CD4-positive, alpha-beta T cell treated with Interleukin-17A for 1 hour (primary cell): ENCODE measurements at places on chromosomes 4 and X.

- no peak for DNase-seq
Observed at GRCh38 chr4:117796677-117797076, 237.6 kb upstream of the NDST3 start.

GRCh38 chr4:2494992-2495391 is 26.1 kb downstream of the RNF4 start:
- no peak for DNase-seq

- peak; percentile 69 for DNase-seq
Observed at GRCh38 chrX:150362599-150363481, at the start of gene MAMLD1. Gene MAMLD1 (plus strand): TSS chrX:150363317. CDS start chrX:150445517, 82,200 bp downstream.

GRCh38 chr4:134089885-134090284 is 111.7 kb downstream of the PABPC4L start:
- no peak for DNase-seq

- DNase-seq = peak; percentile 32
Observed at GRCh38 chrX:13029887-13030771, 14.3 kb downstream of the FAM9C start.

DNA sequence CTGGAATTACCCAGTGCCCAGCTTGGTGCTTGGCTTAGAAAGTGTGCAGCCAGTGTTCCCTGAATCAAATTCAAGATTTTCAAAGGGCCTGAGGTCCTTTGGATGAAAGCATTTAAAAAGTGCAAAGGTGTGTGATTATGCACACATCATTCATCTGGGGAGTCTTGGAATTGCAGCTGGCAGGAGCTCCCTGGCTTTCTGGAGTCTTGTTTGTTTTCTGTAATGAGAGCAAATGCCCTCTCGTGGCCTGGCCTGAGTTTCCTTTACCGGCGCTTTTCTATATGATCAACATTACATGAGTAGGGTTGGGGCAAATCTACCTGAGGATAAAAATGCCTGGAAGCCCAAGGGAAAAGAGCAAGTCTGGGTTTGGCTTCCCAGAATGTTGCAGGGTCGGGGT is 24.6 kb upstream of the SORCS2 start:
- DNase-seq = no peak

- no peak for DNase-seq
Observed at GRCh38 chr4:114615435-114615834, 16.8 kb downstream of the UGT8 start.

- DNase-seq = no peak
Observed at GRCh38 chr4:189033801-189034347, 894.6 kb downstream of the TRIML1 start.

- no peak for DNase-seq
Observed at GRCh38 chrX:22818061-22818460, 181.7 kb upstream of the DDX53 start.

DNA sequence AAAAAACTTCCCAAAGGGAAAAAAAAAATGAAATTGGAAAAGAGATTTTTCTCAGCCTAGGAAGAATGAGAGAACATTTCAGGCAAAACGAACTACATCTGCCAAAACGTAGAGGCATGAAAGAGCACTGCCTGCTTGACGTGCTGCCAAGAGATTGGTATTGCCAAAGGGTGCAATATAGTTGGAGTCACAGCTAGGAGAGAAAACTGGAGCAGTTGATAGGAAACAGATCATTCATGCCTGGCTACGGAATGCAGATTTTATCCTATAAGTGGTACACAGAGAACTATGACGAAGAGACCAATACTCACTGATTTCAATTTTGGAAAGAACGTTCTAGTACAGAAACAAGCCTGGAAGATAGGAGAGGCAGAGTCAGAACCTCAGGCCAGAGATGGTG is 68.4 kb upstream of the IQCM start:
- no peak for DNase-seq

DNA sequence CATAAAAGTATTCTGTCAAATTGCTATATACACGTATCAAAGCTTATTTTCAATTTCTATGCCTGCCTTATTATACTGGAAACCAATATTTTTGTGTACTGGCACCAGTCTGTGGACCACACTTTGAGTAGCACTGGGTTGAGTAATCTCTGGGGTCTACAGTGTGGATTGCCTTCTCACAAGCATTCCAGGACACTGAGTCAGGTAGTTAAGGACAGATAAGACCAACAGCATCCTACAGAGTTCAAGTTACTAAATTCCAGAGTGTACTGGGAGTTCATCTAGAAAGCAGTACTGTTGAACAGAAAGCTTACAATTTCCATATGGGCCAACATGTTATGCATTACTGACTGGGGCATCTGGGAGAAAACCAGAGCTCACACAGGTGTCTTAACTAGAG is 61.8 kb downstream of the VMA21 start:
- DNase-seq = no peak

GRCh38 chrX:31092476-31092875 is 20.6 kb upstream of the FTHL17 start:
- no peak for DNase-seq

GRCh38 chr4:169175035-169175434 is 95.7 kb downstream of the SH3RF1 start:
- no peak for DNase-seq

GRCh38 chrX:45479196-45479834 is 278.6 kb upstream of the DIPK2B start:
- no peak for DNase-seq

DNA sequence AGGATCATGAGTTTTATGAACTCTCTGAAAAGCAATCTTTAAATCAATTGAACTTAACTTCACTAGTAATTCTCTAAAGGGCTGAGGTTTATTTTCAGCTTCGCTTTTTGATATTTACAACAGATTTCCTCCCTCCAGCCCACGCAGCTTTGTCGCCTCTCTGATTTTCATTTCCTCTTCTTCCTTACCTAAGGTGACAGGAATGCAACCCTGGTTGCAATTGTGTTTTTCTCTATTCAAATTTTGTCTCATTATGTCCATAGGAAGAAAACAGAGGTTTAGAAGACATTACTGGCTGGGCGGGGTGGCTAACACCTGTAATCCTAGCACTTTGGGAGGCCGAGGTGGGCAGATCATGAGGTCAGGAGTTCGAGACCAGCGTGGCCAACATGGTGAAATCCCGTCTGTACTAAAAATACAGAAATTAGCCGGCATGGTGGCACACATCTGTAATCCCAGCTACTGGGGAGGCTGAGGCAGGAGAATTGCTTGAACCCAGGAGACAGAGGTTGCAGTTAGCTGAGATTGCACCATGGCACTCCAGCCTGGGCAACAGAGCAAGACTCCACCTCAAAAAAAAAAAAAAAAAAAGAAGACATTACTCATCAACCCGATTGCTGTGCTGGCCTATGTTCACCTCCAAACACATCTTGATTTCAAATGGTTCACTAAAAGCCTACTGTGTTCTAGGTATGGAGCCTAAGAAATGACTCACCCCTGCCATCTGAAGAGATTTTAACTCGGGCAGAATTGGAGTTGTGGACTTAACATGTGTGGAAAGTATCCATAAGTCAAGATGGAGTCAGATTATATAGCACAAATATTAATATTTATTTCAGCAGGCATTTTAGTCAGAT is 36.8 kb downstream of the VSIG4 start:
- DNase-seq = no peak

GRCh38 chr4:90852237-90852636 is 725.0 kb downstream of the CCSER1 start:
- DNase-seq = no peak

GRCh38 chrX:72295745-72296144 is 10.0 kb downstream of the CITED1 start:
- DNase-seq = no peak

- no peak for DNase-seq
Observed at GRCh38 chr4:68124262-68124661, 5.4 kb downstream of the TMPRSS11F start.

DNA sequence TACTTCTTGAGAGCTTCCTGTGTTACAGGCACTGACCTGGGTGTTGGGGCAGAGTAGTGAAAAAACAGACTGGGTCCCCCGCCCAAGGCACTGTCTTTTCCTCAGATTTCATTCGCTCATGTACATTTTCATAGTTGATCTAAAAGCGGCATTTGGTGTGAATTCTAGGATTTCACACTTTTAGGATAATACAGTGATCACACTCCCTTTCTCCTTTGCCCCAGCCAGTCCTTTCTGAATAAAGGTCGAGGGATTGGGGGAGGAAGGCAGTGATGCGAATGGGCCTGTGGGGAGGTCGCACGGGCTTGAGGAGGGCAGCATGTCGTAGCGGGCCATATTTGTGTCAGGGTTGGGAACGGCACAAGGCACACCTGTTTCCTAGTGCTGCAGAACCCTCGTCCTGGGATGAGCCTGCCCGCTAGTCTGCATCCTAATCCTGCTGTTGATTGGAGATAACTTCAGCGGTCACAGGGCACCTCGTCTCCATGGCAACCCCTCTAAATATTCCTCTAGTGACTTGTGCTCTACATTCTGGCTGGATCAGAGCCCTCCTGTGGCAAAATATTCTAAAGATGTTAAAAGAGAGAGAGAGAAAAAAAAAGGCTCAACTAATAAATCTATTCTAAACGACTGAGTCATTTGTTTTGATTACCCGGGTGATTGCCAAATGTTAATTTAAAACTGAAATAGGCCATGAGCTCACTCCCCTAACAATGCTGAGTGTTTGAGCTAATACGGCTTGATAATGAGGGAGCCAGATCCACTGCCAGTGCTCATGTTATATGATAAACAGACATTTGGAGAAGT is 21.8 kb downstream of the FHL1 start:
- no peak for DNase-seq
